ENCODE measurements at places on chromosomes 2 and 18.

- H3K27me3 ChIP-seq, result no peaks in the 10 kb centered on the region
- peaks cover 2% of the 10 kb centered on the region for H3K36me3 ChIP-seq
- H3K4me3 ChIP-seq, result no peak overlapping the region
- DNase-seq, result no peak
- peaks cover 5% of the 10 kb centered on the region for H3K4me1 ChIP-seq
- H3K27ac ChIP-seq, result no peak overlapping the region
These were observed 18.6 kb upstream of the REG3A start for GRCh38 chr2:79178076-79178674.

DNA sequence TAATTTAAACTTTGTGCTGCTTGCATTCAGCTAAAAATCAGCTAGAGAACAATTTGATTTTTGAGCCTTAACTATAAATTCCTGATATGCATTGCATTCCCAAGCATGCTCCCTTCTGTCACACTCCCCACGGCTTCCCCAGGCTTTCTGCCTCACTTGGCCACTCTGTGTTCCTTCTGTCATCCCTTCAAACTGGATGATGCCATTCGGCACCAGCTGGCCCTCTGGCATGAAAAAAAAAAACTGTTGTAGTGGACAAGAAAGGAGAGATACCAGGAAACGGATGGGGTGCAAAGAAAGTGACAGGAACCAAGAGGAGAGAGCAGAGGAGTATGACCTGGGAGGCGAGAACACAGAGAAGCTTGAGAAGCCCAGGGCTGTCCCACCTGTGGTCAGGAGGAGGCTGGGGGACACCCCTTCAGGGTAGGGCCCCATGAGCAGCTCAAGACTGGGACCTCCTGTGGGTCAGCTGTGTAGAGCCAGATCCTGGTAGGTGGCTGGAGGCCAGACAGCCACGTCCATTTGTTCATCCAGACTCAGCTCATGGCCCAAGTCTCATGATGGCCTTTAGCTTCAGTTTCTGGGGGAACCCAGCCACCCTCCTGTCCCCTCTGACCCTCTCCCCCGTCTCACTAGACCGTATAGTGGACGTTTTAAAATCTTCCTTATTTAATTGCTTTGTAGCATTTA, 211.8 kb downstream of the GBX2 start:
- peaks cover 10% of the 10 kb centered on the region for H3K36me3 ChIP-seq
- no peaks in the 10 kb centered on the region for H3K27me3 ChIP-seq
- peaks cover 29% of the 10 kb centered on the region for H3K4me1 ChIP-seq
- no peak for DNase-seq

- peaks cover 3% of the 10 kb centered on the region for H3K4me1 ChIP-seq
- H3K4me3 ChIP-seq, result no peak overlapping the region
- H3K27me3 ChIP-seq, result no peaks in the 10 kb centered on the region
- H3K36me3 ChIP-seq, result peaks cover 9% of the 10 kb centered on the region
- DNase-seq, result no peak
These were observed 218.3 kb upstream of the SMAD7 start for GRCh38 chr18:49169037-49169521.

GRCh38 chr2:181411105-181411849, 45.9 kb upstream of the ITGA4 start:
- peaks cover 5% of the 10 kb centered on the region for H3K4me1 ChIP-seq
- no peaks in the 10 kb centered on the region for H3K27me3 ChIP-seq
- no peak overlapping the region for H3K4me3 ChIP-seq
- H3K27ac ChIP-seq, result no peak overlapping the region

DNA sequence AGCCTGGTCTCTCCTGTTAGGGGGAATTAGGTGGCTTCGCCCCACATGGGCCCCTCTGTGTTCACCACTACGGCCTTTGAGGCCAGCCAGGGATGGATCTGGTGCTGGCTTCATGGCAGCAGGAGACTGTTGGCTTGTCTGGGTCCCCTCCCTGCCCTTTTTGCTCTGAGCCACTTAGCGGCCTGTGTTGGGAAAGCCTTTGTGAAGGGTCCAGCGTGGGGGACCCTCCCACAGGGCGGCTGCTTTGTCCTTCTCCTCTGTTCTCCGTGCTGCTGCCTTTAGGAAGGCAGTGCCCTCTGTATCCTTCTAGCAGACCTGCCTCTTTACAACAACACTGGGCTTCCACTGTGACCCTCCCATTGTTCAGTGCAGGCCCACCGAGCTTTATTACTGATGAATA, 118.4 kb downstream of the TSN start:
- H3K4me1 ChIP-seq, result peaks cover 59% of the 10 kb centered on the region
- H3K27ac ChIP-seq, result peak overlapping the region; percentile 94

GRCh38 chr2:108917526-108917925, 71.5 kb downstream of the EDAR start:
- no peaks in the 10 kb centered on the region for H3K36me3 ChIP-seq
- DNase-seq, result no peak

DNA sequence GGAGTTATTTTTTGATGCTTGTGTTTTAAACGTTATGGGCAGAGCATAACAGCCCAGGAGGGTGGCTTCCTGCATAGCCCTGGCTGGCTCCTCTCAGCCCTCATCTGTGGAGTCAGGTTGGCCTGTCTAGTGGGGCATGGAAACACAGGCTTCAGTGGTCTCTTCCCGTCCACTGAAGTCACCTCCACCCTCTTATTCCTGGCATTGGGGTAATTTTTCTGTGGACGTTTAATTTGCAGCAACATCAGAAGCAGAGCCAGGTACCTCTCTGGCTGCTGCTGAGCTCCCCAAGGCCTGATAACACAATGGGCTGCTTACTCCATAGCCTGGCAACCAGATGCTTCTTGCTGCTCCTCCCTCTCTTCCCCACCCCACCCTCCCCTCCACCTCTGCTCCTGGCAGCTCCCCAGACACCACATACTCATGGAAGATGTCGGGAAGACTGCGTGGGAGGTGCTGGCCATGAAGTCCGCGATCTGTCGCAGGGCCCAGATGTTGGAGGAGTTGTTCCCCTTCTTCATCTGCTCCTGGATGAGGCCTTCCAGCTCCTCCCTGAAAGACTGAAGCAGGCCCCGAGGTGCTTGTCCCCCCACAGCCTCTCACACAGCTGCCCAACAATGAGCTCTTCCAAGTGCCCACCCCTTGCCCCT, 64.0 kb downstream of the ADD2 start:
- no peak overlapping the region for H3K4me3 ChIP-seq
- no peaks in the 10 kb centered on the region for H3K27me3 ChIP-seq
- no peaks in the 10 kb centered on the region for H3K36me3 ChIP-seq

GRCh38 chr18:55365342-55365741, 222.7 kb downstream of the TCF4 start:
- H3K27me3 ChIP-seq, result no peaks in the 10 kb centered on the region
- no peak overlapping the region for H3K27ac ChIP-seq
- DNase-seq, result no peak
- H3K4me1 ChIP-seq, result peaks cover 1% of the 10 kb centered on the region

- peaks cover 6% of the 10 kb centered on the region for H3K27me3 ChIP-seq
- no peaks in the 10 kb centered on the region for H3K36me3 ChIP-seq
- no peak overlapping the region for H3K4me3 ChIP-seq
- H3K4me1 ChIP-seq, result peaks cover 52% of the 10 kb centered on the region
These were observed 214.4 kb upstream of the SP5 start for GRCh38 chr2:170500770-170501169.

GRCh38 chr2:12068796-12069538, 322.5 kb downstream of the LPIN1 start:
- no peaks in the 10 kb centered on the region for H3K27me3 ChIP-seq
- H3K4me1 ChIP-seq, result peaks cover 25% of the 10 kb centered on the region
- no peak overlapping the region for H3K27ac ChIP-seq
- DNase-seq, result no peak
- H3K4me3 ChIP-seq, result no peak overlapping the region

DNA sequence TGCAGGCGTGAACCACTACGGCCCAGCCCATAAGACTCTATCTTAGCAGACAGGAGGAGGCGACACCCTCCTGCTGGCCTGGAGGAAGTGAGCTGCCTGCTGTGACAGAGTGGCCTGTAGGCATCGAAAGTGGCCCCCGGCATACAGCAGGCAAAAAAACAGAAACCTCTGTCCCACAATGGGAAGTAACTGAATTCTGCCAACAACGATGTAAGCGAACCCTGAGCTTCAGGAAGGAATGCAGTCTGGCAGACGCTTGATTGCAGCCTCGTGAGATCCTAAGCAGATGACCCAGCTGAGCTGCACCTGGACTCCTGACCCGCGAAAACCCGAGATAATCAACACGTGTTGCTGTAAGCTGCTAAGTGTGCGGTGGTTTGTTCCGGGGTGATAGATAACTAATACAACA, 13.6 kb downstream of the MRO start:
- H3K27ac ChIP-seq, result no peak overlapping the region
- no peaks in the 10 kb centered on the region for H3K27me3 ChIP-seq
- H3K36me3 ChIP-seq, result no peaks in the 10 kb centered on the region
- H3K4me1 ChIP-seq, result peaks cover 9% of the 10 kb centered on the region
- no peak for DNase-seq
- H3K4me3 ChIP-seq, result no peak overlapping the region

All from neural crest cell (in vitro differentiated cells).